ENCODE measurements at places on chromosomes 11 and 22.

- DNase-seq = no peak
Measured at GRCh38 chr22:21669026-21669425, 3.2 kb downstream of the PPIL2 start.

- DNase-seq = peak; percentile 76
Measured at GRCh38 chr22:25062386-25063085, 110.0 kb downstream of the KIAA1671 start.

DNA sequence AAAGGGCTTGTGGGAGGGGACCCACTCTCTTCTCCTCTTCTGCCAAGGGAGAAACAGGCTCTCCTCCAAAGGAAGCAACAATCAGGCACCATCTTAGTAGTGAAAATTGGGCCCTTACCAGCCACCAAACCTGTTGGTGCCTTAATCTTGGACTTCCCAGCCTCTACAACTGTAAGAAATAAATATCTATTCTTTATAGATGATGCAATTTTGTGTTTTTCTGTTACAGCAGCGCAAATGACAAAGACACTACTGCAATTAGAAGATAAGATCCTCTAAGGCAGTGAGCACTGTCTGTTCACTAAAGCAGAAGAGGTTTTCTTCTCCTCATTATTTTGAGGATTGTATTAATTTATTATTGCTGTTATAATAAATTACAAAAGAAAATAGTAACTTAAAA lies 691.4 kb upstream of the CCDC179 start:
- no peak for DNase-seq

GRCh38 chr22:49210606-49211005 lies 617.1 kb downstream of the BRD1 start:
- DNase-seq = no peak

DNA sequence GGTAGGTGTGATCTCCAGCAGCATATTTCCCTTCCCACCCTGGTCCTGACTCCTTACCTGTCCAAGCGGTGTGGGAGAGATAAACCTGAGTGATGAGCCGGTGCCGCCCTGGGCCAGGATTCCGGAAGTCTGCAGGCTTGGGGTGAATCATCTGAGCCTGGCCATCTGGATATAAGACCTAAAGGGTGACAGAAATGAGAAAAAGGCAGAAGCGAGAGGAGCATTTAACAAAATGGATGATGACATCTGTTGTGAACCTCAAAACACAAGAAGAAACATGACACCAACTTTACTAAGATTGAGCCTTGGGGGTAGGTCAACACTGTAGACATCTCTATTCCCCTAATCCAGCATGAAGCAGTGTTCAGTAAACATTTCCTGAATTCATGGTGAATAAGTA lies 62.8 kb downstream of the AAMDC start:
- DNase-seq = no peak

- DNase-seq = no peak
Measured at GRCh38 chr11:70546191-70546940, 148.0 kb downstream of the CTTN start.
